ENCODE measurements at places on chromosomes 4 and X. TPM values are rescaled to one million over a fixed set of nuclear protein-coding genes. Genes with fewer than 3 reads are reported as not detected.

DNA sequence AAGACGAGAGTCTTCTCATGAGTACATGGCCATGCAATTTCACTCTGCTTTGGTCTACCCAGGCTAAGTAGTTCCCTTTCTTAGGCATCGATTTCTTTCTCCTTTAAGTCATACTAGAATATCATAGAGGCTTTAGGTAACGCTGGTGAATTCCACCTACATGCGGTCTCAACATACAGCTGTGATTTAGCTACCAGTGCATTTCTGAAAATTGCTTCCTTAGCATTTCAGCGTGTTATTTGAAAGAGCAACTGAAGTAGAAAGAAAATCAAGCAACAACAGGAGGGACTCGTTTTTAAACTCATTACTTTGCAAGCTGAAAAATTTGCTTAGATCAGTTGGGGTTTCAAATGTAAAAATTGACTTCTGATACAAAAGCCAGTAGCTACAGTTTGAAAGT is 48.1 kb upstream of the RASGEF1B start:
- no peak for DNase-seq

DNA sequence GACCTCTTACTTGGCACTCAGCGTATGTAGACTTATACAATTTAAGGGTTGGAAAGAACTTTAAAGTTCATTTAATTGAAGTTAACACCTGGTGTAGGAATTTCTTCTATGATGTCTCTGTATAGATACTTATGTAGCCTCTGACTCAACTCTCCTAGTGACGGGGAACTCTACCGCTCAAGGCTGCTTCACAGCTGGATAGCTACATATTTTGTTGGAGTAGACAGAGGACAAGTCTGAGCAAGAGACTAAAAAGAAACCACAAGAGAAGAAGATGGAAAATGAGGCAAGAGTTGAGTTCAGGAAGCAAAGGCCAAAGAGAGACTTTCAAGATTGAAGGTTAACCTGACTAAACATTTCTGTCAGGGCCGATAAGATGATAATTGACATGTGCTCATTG is 52.6 kb downstream of the GPR50 start:
- DNase-seq = no peak

The SRPK3 gene
- 24.6 TPM for total RNA-seq

GRCh38 chr4:169383724-169384123 is 113.0 kb upstream of the SH3RF1 start:
- no peak for DNase-seq

The AP1AR gene
- total RNA-seq = 6.6 TPM

GRCh38 chrX:52585892-52586291 is 68.8 kb downstream of the SSX7 start:
- DNase-seq = no peak

DNA sequence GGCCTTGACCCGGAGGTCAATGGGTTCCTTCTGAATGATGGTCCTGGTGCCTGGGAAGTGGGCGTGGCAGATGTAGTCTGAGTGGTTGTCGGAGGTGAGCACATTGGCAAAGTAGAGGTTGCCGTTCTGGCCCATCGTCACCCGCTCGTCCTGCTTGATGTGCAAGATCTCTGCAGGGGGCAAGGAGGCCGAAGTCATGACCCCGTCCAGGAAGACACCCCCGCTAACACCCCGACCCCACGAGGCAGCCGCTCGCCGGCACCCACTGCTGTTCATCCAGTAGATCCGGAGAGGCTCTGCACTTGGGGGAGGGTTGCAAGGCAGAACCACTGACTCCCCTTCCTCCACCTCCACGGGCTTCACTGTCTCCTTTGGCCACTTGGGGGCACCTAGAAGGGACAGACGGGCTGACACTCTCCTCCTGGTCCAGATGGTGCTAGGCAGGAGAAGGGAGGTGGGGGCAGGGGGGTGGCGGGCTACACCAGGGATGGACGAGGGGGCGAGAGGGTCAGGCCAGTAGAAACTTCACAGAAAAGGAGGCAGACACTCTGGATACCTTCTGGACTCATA is 15.1 kb downstream of the L1CAM start:
- no peak for DNase-seq

DNA sequence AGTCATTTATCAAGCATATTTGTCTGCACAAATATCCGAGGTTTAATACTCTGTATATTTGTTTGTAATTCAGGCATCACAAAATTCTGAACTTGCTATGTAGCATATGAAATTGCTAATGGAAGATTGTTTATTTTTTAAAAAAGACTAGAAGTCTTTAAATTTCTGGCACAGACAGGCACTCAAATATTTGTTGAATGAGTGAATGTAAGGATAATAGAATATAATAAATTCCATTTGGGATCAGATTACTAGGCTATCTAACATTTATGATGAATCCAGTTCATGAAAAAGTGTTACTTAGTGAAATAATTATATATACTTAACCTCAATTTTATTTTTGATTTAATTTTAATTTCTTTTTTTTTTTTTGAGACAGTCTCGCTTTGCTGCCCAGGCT is 30.4 kb upstream of the TEC start:
- DNase-seq = no peak

The RHOXF2B gene
- total RNA-seq = not detected

- DNase-seq = peak; percentile 58
These were observed 27.7 kb downstream of the RGS12 start for GRCh38 chr4:3320361-3321023.

- no peak for DNase-seq
These were observed 2104.2 kb downstream of the PCDH7 start for GRCh38 chr4:32824336-32824735.

The JADE3 gene
- 3.8 TPM for total RNA-seq

- DNase-seq = no peak
These were observed 1160.3 kb downstream of the FSTL5 start for GRCh38 chr4:161003418-161004057.

The TMEM150C gene
- total RNA-seq = 14.2 TPM

- DNase-seq = no peak
These were observed 218.7 kb upstream of the GPC4 start for GRCh38 chrX:133633950-133634349.

GRCh38 chr4:116342143-116342542 is 743.2 kb downstream of the TRAM1L1 start:
- no peak for DNase-seq

The CTAG1A gene
- not detected for total RNA-seq

DNA sequence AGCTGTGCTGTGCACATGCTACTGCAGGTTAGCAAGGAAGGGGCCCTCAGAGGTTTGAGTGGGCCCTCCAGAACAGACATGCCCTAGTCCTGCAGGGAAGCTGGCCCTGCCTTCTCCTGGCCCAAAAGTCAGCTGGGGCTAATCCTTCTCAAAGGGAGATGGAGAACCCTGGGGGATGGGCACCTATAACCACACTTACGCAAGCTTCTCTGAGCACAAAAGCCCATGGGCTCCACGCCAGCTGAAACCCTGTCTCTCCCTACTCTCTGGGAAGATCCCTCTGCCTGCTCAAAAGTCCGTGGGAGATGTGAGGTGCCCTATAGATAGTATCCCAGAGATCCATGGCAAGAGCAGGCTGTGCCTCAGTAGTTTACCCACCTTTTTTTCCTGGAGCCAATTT is 58.9 kb upstream of the DKK2 start:
- no peak for DNase-seq

DNA sequence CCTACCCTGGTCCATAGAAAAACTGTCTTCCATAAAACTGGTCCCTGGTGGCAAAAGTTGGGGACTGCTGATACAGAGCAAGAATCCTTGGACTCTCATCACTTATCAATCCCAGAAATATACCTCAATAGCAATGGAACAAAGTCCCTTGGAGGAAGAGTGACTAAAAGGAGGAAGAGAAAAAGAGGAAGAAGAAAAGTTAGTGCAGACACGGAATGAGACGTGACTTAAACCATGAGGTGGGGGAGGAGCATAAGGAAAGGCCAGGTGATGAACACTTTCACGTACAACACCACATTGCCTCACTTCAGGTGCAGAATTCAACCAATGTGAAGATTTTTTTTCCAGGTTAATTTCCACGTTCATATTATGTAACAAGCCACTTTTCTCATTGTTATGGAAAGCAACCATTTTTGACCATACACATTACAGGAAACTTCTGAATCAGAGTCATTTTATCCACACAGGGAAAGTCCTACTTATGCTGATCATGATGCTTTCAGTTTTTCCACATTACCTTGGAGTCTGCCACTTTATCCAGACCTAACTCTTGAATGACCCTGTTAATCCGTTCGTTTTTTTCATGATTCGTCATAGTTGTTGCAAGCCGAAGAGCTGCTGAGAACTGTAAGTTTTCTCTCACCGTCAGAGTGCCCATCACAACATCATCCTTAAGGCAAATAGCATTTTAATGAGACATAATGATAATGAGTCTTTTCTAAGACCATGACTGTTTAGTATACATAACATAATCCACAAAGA is 27.7 kb downstream of the ABCG2 start:
- DNase-seq = no peak

- peak; percentile 73 for DNase-seq
These were observed 17.1 kb downstream of the SMIM14 start for GRCh38 chr4:39621582-39621981.

DNA sequence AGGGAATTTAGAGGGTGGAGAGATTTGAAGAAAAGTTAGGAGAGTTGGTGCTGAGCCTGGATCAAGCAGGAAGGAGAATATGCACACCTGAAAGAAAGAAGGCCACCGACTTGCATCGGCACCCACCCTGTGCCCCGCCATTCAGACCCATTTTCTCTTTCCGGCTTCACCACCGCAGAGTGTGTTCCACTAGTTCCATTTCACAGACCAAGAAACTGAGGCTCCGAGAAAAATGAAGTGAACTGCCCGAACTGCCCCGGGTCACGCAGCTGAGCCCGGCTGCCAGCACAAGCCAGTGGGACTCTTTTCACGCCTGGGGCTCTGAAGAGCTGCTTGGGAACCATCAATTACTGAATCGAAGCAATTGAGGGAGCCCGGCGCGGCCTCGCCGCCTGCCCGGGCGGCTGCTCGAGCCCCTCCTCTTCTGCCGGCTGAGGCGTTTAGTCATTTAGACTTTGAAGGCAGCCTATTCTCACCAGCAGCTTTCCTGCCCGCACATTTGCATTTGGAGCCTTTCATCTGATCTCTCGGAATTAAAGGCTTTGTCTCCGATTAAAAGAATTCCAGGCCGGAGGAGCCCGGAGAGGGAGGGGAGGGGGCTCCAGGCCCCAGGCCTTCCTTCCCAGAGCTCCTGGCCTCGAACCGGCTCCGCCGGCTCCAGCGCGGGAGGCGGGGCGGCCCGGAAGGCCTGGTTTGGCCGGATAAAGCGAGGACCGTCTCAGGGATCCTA is 140.2 kb upstream of the PJA1 start:
- no peak for DNase-seq

DNA sequence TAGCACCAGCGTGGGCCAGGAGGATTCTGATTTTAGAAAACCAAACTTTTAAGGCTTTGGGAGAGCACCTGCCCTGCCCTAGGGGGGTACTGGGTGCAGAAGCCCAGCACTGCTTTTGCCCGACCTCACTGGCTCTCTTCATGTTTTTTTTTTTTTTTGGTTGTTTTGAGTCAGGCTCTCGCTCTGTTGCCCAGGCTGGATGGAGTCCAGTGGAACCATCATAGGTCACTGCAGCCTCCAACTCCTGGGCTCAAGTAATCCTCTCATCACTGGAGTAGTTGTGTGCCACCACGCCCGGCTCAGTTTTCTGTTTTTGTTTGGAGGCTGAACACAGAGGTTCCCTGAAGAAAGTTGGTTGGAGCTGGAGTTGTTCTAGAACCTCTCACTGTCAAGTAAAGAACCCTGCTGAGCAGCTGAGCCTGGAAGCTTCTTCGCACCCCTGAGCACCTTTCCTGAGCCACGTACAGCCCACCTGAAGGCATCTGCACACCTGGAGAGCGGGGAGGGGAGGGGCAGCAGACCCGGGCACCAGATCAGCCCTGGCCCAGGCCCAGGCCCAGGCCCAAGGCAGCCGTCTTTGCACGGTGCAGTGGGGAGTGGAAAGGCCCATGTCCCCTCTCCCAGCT is 49.5 kb downstream of the SHROOM2 start:
- DNase-seq = no peak

- DNase-seq = no peak
These were observed 321.9 kb upstream of the GIMD1 start for GRCh38 chr4:106690487-106690886.

The CLGN gene
- 40.8 TPM for total RNA-seq

The CT55 gene
- not detected for total RNA-seq

The OCIAD2 gene
- total RNA-seq = 8.3 TPM

The ADH1C gene
- 12.0 TPM for total RNA-seq

DNA sequence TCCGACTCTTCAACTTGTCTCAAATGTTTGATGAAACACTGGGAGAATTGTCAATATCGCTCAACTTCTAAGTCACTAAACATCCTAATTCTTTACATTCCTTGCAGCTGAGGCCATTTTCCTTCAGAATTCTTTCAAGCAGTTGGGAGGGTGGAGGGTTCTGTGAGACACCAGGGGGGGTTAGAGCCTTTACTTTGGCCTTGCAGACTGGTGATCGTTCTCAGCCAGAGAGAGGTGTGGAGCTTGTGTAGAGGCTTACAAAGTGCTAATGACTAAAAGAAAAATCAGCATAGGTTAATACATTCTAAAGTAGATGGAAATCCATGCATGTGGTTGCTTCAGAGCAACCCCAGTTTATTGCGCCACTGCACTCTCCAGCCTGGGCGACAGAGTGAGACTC is 21.3 kb upstream of the SOX3 start:
- DNase-seq = no peak

The OTUD6A gene
- total RNA-seq = not detected

The NLGN4X gene
- 6.1 TPM for total RNA-seq

GRCh38 chrX:12790885-12791256 is 341 bp upstream of the PRPS2 start:
- DNase-seq = no peak

- no peak for DNase-seq
These were observed 131.6 kb upstream of the MED14 start for GRCh38 chrX:40866893-40867292.

The GLRB gene
- total RNA-seq = 13.2 TPM

- DNase-seq = no peak
These were observed 25.8 kb upstream of the AMELX start for GRCh38 chrX:11267425-11267824.

DNA sequence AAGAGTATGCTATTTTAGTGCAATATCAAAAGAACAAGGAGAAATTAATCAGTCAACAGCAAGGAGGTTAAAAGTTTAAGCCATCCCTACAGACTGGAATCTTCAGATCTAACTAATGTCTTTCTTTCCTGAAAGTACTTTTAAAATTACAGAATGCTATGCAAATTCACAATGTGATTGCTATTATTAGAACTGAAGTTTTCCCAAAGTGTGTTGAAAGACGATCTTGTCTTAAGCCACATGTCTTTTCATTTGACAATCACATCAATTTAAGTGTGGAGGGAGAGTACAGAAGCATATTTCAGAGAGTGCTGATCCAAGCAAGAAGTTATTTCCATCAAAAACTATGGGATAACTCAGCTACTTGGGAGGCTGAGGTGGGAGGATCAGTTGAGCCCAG is 64.7 kb upstream of the TNIP3 start:
- no peak for DNase-seq

- no peak for DNase-seq
These were observed 5.7 kb upstream of the MPC1L start for GRCh38 chrX:40617566-40617965.

DNA sequence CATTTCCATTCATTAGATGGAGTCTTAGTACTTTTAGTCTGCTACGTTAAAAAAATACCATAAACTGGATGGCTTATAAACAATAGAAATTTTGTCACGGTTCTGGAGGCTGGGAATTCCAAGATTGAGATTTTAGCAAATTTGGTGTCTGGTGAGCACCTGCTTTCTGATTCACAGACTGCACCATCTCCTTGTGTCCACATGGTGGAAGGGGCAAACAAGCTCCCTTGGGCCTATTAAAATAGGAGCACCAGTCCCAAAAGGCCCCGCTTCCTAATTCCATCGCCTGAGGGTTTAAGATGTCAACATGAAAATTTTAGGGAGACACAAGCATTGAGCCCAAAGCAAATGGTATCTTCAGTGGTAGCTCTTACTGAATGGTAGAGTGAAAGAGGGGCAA is 120.5 kb upstream of the MAP9 start:
- DNase-seq = no peak

- peak; percentile 71 for DNase-seq
These were observed 30.7 kb downstream of the MSN start for GRCh38 chrX:65697915-65698796.
